ENCODE measurements at places on chromosomes 11 and 22.

DNA sequence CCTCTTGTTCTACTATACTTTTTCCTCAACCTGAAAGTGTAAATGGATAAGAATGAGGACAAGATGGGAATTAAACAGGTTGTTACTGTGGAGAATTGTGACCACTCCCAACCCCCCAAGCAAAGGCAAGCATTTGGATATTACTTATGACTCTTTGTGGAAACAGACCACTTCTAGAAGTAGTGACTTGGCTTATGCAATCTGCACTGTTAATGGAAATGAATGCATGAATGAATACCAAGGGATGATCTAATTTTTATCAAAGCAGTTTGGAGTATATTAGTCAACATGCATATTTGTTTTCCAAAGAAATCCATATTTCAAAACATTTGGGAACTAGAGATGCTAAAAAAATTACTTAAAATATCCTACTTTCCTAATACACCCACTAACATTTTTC, 35.3 kb downstream of the AMOTL1 start:
- DNase-seq = no peak

- DNase-seq = no peak
Measured at GRCh38 chr11:44651535-44652155, 75.1 kb upstream of the TSPAN18 start.

- no peak for DNase-seq
Measured at GRCh38 chr22:28984482-28985158, 77.0 kb downstream of the C22orf31 start.

DNA sequence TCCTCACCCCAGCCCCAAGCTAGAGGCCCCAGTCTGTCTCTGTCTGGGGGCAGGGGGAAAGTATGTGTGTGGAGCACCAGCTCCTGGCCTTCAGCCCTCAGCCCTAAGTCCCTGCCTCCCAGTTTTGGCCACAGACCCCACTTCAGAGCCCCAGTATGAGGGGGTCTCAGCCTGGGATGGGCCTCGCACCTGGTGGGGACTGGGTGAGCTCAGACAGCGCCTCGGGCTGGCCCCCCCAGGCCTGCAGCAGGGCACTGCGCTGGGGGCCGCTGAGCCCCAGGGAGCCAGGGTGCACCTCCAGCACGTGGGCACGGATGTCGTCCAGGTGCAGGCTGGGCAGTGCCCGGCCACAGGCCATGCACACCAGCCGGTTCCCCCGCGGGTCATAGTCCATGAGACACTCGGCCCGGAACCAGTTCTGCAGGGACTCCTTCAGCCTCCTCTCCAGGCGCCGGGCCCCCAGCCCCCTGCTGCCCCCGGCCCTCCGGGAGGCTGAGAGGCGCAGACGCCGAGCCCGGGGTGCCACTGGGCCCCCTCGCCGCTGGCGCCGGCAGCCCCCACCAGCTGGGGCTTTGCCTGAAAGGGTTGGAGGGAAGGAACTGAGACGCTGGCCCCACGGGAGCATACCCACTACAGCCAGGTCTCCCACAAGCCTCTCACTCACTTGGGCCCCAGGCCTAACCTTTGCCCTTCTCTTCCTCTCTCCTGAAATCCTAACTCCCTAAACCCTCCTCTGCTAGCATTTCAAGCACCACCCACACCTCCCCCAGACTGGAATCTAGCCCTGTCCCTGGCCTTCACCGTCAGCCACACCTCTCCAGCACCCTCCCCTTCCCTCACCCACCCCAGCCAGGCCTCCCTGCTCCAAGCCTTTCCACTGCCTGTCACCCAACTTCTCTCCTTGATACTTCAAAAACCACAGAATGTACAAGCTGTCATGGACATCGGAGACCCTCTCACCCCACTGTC, 3.6 kb downstream of the ZFTA start:
- DNase-seq = no peak

DNA sequence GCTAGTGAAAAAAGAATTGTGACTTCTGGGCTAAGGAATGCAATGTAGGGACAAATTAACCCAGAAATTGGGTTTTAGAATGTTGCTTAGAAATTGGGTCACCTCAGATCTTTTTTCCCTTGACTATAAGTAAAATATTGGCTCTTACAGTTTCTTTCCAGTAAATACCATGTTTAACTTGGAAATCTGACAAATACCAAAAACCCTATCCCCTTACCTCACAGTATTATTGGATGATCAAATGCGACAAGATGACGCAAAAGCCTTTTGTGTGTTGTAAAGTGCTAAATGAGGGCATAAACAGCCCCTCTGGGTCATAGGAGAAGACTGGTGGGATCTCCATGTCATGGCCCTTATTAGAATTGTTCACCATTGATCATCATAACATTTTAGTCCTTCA, 6.1 kb upstream of the UPB1 start:
- DNase-seq = no peak

DNA sequence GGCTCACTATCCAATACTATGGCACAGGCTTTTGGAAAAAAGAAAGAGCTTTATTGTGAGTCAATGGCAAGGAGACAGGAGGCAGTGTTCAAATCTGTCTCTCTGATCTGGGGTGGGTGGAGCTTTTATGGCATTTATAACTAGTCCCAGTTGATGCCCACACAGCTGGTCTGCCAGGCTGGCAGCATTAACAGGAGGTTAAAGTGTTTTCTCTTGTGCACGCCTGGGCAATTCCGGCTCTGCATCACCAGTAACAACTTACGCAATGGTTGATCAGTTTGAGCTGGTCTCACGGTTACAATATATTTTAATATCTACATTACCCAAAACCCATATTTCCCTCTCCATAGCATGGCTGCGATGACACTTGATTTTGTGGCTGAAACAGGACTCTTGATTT, 15.1 kb upstream of the SMIM38 start:
- DNase-seq = no peak

DNA sequence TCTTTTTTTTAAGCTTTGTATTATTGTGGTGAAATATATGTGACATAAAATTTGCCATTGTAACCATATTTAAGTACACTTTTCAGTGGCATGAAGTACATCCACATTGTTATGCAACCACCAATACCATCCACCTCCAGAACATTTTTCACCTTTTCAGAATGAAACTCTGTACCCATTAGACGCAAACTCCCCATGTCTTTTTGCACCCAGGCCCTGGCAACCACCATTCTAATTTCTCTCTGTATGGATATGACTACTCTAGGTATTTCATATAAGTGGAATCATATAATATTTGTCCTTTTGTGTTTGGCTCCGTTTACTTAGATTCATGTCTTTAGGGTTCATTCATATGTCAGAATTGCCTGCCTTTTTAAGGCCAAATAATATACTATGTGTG, 182.8 kb upstream of the TBCEL start:
- no peak for DNase-seq

DNA sequence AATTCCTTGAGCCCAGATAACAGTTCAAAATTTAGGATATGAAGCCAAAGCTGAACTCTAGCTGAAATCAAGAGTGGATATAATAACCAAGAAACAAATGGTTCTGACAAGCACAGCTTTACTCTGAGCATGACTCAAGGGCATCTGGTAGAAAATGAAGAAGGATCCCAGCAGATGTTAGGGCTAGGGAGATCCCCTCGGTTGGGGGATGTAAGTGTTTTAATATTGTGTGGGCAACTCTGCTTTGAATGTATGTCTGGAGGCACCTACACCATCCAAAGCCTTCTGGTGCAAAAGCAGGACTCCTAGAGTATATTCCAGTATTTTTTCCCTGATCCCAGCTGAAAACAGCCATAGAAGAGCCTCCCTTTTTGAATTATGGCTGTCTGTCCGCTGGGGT, 61.7 kb downstream of the FLI1 start:
- DNase-seq = no peak

DNA sequence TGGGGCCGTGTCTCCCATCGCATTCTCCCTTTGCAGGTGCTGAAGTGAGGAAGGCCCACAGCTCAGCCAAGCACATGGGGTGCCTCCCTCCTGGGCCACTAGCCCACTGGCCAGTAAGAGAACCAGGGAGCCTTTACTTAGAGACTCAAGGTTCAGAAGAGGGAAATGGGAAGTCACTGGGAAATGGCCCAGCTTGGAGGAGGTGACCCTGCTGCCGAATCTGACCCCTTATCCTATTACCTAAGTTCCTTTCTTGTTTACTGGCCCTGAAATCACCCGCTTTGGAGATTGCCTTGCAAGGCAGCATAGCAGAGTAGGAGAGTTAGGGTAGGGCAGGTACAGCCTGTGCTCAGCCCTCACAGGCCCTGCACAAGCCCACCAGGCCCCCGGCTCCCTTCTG, 24.4 kb downstream of the UPB1 start:
- DNase-seq = no peak

- DNase-seq = no peak
Measured at GRCh38 chr11:94885581-94885980, 87.8 kb downstream of the CWC15 start.

DNA sequence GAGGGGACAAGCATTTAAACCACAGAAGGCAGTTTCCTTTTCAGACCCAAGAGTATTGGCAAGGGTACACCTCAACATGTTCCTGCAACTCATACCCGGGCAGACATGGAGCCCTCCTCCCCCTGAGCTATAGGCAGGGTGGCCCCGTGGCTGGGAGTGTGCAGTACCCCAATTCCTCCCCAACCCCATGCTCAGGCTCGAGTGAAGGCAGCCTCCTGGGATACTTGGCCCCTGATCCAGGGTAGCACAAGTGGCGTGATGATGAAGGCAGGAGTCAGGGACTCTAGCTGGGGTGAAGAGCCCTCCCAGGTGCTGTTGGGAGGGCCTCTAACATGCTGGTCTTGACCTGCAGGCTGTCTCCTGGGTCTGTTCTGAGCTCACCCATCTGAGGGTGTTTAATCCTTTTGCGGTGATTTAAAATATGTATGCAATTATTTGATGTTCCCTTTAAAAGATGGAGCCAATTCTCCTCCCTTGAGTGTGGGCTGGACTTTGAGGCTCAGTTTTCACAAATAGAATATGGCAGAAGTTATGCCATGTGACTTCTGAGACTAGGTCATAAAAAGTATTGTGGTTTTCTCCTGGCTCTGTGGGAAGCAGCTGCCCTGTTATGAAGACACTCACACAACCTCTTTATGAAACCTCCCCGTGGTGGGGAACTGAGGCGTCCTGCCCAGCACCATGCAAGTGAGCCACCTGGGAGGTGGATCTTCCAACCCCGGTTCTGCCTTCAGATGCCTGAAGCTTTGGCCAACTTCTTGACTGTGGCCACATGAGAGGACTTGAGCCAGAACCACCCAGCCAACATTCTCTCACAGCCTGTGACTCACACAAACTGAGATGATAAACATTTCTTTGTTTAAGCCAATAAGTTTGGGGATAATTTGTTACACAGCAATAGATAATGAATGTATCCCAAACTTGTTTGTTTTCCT, 54.7 kb upstream of the NECTIN1 start:
- DNase-seq = no peak
